Left kidney (tissue), 8 donors: ENCODE measurements at places on chromosomes 1 and 21. TPM values are rescaled to one million over a fixed set of nuclear protein-coding genes. Genes with fewer than 3 reads are reported as not detected.

- DNase-seq, result no peak
These were observed 352.5 kb downstream of the ADGRL2 start for GRCh38 chr1:82153272-82153629.

DNA sequence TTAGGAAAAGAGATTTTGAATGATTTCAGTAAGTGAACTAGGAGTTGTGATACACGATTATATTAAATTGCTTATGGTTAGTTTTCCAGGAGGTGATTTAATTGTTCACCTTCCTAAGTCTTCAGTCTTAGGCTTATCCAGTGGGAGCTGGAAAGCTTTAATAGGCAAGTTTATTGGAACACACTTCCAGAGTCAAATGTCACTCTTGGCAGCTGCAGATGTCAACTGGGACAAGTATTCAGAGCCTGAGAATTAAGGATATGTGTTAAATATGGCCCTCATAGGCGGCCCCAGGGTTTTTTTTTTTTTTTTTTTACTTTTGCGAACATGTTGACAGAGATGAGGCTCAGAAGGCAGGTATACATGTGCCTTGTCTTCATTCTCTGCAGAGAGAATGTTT is 29.2 kb downstream of the UCK2 start:
- DNase-seq, result no peak

DNA sequence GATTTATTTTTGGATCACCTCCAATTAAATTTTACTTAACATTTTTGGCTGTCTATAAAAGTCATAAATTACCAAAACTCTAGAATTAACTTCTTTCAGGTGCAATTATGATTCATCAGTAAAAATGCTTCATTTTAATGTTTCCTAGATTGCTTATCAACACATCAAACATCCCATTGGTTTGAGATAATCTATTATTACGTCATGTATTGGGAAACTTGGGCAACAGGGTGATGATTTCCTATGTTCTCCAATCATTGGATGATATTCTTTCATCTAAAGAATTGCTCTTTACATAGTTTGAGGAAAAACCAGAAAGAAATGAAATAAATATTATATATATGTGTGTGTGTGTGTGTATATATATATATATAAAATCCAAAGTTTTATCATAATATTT is 76.8 kb upstream of the KCNJ6 start:
- no peak for DNase-seq

GRCh38 chr1:109910123-109910962 is at the start of gene CSF1:
Gene CSF1 (plus strand): TSS chr1:109910849. CDS start chr1:109911024, 175 bp downstream.
- peak; percentile 84 for DNase-seq

DNA sequence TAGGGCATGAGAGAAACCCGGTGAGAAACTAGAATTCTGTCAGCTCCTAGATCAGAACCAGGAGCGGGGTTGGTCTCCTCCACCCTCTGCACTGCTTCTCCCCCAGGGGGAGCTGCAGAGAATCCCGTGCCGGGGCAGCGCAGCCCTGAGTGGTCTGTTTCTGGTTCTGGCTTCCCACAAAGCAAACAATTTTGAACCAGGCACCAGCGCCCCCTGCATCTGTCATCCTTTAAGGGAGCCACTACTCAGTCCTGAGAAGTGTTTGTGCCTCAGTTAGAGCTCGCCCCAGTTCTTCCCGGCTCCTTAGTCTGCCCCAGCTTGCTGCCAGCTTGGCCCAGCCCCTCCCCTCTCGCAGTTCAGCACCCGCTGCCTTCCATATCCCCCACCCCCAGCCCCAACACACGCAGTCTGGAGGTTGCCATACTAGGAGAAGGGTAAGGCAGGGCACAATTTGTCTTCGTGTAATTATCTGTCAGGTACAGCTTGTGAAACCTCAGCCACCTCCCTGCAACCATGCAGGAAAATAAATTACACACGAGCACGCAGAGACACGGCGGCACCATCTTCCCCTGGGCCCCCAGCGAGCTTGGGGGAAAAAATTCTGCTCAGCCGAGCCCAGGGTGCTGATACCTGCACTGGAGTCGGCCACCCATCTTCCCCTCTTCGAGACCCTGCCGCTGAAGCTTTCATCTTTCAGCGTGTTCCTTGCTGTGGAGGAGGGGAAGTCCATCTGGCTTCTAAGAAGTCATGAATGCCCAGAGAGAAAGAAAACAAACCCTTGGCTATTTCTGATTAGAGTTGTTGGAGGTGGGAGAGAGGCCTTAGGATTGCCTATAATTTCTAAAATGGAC is 62.6 kb upstream of the CD1D start:
- peak; percentile 67 for DNase-seq

DNA sequence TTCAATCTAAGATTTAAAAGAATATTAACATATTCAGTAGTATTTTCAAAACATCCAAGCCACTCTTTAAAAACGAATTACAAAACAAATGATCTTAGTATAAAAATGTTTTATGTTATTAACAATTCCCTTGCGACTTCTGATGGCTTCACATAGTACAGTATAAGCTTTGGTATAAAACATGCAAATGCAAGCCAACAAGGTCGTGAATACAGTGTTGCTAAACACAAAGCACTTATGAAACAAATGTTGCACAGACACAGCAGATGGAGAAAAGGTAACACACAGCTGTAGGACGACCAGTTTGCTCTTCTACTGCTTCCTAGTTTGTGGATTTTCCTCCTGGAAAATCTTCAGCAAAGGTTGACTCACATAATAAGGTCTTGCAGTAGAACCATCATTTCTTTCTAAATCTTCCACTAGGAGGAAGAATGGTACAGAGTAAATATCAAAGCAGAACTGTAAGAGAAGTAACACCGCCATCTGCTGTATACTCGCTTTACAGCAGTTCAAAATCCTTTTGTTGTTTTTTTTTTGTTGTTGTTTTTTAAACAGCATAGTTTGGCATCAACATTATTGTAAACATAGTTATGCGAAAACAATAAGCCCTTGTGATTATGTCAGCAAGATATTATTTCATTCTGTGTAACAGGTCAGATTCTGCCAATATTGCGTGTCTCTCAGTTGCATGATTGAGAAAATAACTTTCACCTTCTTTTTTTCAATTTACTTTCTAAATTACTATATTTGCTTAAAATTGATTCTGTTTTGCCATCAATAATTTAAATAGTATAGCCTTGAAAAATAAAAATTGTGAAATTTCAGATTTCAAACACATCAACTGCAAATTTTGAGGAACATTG is 69.5 kb downstream of the LHX8 start:
- DNase-seq, result peak; percentile 29

GRCh38 chr1:25458541-25459298 is 28.0 kb downstream of the MACO1 start:
- DNase-seq, result no peak

- no peak for DNase-seq
These were observed 12.6 kb downstream of the IL10RB start for GRCh38 chr21:33278721-33279120.

GRCh38 chr1:16073490-16074119 is at the start of gene FAM131C:
Gene FAM131C (minus strand): TSS chr1:16073651. CDS start chr1:16073442, 209 bp downstream.
- DNase-seq, result peak; percentile 34

DNA sequence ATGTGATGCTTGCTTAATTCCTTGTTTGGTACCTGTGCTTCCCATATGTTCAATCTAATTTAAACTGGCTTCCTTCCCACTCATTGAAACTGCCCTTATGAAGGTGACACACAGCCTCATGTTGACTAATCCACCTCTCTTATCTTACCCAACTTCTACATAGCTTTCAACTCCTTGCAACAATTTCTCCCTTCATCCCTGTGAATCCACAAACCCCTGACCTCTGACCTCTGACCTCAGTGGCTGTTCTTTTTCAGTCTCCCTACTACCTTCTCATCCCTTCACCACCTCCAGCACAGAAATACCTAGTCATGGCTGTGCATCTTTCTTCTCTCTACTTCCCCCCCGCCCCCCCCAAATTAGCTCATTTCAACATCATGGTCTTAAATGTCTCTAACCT is 144.5 kb downstream of the TTLL7 start:
- no peak for DNase-seq

DNA sequence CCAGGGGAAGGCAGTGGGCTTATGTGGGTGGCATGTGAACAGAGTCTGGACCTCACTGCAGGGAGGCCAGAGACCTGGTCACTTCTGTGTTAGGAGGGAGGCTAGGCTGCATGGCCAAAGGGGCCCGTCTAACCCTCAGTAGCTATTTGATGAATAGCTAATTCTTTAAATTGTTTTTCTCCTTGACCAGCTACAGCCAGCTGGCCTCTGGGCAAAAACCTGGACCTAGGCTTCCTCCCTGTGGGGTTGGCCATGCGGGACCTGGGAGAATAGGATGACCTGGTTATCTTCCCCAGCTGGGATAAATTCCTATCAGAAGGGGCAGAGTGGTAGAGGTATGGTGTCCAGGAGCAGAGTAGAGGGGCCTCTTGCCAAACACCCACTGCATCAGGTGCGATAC is 79.4 kb downstream of the TNR start:
- DNase-seq, result no peak

DNA sequence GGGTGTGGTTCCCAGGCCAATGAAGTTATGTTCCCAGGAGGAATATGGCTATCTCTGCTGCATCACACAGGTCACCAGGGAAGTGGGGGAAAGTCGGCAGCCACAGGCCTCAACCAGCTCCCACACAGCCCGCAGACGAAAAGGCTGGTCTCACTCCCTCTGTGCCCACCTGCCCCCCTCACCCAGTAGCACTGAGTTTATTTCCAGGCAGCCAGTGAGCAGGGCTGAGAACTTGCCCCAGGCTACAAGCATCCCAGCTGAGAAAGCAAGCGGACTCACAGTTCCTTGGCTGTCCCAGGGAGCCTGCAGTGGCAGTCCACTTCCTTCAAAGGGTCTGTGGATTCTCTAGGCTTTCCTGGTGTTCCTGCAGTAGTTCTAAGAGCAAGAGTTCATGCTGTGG is 68.9 kb downstream of the SLC5A9 start:
- no peak for DNase-seq

- DNase-seq, result no peak
These were observed 5.4 kb downstream of the ARHGEF10L start for GRCh38 chr1:17544776-17545350.

- DNase-seq, result no peak
These were observed 16.1 kb upstream of the PADI6 start for GRCh38 chr1:17355898-17356297.

DNA sequence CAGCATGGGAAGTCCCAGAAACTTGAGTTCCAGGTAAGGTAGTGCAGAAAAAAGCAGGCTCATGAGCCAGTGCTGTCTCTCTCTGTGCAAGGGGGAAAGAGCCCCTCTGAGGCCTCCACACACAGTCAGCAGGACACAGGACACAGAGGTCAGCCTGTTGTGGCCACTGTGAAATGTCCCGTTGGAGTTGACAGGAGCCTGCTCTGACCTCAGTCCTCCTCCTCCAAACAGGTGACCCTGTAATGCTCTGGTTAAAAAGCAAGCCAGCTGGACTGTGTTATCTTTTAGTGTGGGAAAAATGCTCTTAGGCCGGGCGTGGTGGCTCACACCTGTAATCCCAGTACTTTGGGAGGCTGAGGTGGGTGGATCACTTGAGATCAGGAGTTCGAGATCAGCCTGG is 24.2 kb upstream of the GPR157 start:
- DNase-seq, result no peak

DNA sequence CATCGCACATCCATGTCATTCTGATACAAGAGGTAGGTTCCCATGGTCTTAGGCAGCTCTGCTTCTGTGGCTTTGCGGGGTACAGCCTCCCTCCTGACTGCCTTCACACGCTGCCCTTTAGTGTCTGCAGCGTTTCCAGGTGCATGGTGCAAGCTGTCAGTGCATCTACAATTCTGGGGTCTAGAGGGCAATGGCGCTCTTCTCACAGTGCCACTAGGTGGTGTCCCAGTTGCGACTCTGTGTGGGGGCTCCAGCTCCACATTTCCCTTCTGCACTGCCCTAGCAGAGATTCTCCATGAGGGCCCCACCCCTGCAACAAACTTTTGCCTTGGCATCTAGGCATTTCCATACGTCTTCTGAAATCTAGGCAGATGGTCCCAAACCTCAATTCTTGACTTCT is 138.2 kb upstream of the BRINP3 start:
- no peak for DNase-seq

- no peak for DNase-seq
These were observed 1602.9 kb downstream of the KCNT2 start for GRCh38 chr1:195005338-195005737.

DNA sequence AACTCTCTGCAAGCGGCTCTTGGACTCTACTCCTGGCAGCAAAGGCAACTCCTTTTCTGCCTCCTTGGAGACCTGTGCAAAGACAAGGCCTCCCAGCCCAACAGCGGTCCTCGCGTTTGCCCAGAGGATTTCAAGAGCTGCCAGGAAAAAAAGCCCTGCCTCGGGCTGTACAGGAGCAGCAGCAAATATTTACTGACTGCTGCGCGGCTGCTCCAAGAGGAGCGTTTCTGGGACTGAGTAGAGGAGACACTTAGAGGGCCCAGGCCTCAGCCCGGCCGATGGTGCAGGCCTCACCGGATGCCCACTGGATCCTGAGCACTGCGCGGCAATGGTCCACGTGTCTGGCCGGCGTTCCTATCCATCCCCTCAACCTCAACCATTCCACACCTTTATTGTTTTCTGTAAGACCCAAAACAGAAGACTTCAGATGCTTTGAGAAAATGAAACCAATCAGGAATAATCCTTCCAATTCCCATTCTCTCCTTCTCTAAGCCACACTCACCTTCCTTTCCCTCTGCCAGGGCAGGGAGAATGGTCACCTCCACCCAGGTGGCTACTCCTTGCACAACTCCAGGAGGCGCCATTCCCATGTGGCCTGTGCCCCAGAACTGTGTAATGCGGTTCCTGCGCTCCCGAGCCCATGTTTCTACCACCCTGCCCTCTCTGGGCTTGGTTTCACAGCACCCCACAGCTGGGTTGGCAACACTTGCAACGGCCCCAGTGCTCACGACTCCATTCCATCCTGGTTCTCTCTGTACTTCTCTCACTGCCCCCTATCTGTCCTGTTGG is 215.8 kb downstream of the TRABD2B start:
- no peak for DNase-seq

- no peak for DNase-seq
These were observed 947.5 kb downstream of the BRINP3 start for GRCh38 chr1:189530162-189530561.

DNA sequence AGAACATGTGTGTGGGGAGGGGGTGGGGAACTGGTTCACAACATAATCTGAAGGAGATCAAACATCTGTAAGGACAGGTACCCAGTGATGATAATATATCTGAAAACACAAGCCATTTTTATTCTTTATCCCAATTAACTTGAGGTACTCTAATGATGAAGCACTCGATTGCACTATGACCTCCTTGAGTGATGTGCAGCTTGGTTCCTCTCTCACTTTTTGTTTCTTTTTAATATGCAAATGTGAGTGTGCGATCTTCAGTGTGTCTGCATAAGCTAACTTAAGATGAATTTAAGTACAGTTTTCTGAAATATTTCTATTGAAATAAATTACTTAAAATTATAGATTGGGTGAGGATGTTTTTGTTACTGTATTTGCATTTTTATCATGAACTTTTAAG is 50.6 kb upstream of the ANGPTL1 start:
- no peak for DNase-seq

EDARADD gene
- polyA plus RNA-seq, result 8.2 TPM

C1orf210 gene
- 21.1 TPM for polyA plus RNA-seq

NMNAT2 gene
- polyA plus RNA-seq, result 4.2 TPM

MMP23B gene
- polyA plus RNA-seq, result 14.9 TPM

F13B gene
- polyA plus RNA-seq, result 0.13 TPM

SPTA1 gene
- 0.90 TPM for polyA plus RNA-seq

KRTAP22-2 gene
- not detected for polyA plus RNA-seq

FCGR3A gene
- polyA plus RNA-seq, result 1.1 TPM

APOBEC4 gene
- 0.10 TPM for polyA plus RNA-seq

RNU1-1 gene
- polyA plus RNA-seq, result 1.9 TPM

FCMR gene
- 1.8 TPM for polyA plus RNA-seq
